ENCODE measurements at places on chromosomes 2 and 18.

DNA sequence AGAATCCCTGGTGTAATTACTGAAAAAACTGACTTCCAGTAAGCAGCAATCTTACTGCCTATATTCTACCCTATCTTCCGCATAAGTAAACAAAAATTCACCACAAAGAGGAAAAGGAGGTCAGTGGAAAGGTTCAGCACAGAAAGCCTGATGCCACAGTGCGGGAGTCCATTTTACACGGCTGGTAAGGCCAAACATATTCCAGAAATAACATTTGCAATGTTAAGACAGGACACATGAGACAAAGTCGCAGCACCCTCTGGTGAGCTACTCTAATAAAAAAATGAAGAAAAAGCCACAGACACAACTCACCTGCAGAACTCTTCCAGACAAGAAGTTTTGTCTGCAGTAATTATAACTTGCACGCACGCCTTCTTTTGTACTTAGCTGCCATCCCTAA is 40.6 kb downstream of the GEMIN6 start:
- no peak for DNase-seq

GRCh38 chr2:57488061-57488460 is 558.5 kb upstream of the VRK2 start:
- no peak for DNase-seq

- no peak for DNase-seq
Measured at GRCh38 chr2:177545981-177546585, 153.5 kb downstream of the AGPS start.

GRCh38 chr2:223488814-223489213 is 113.3 kb downstream of the SCG2 start:
- no peak for DNase-seq

GRCh38 chr18:35289293-35289692 is 736 bp downstream of the ZSCAN30 start:
- DNase-seq = peak; percentile 26

GRCh38 chr2:219980638-219981037 is 353.2 kb downstream of the SLC4A3 start:
- DNase-seq = no peak
